ENCODE measurements at places on chromosomes 5 and 9.

DNA sequence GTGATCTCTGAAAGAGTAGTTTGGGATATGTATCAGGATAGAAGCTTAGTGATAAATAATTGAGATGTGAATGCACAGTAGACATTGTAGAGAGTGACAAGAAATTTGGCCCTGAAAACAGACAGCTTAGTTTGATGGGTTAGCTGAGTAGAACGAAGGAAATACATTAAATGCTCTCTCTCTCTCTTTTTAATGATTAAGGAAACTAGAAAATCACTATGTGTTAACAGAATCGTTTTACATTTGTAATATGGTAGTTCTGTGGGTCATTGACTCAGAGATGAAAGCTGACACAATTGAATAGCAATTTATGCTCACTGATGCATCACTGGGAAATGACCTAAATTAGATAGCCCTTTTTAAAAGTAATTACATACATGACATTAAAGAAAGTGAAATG, 739.8 kb upstream of the PTPRD start:
- no peak for DNase-seq

GRCh38 chr5:14465116-14465515, 116.5 kb upstream of the OTULINL start:
- no peak for DNase-seq

- no peak for DNase-seq
Observed at GRCh38 chr9:75885652-75886051, 4.8 kb upstream of the PCSK5 start.

DNA sequence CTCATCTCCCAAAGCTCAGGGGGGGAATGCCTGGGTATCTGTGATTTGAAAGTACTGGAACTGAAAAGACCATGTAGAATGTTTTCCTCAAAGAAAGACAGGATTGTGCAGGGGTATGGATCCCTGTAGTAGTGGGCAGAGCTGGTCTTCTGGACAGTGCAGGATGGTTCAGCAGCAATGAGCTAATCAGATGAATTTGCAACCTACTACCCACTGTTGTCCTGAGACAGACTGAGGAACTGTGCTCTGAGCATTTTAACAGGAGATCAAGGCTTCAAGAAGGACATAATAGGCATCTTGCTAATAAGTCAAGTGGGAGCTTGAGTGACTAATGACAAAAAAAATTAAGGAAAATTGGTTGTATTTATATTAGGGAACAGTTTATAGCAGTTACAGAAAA, 61.7 kb downstream of the FYB1 start:
- no peak for DNase-seq

GRCh38 chr5:17178373-17178675, 39.1 kb upstream of the BASP1 start:
- DNase-seq, result no peak
